Stimulated activated naive CD8-positive, alpha-beta T cell treated with anti-CD3 and anti-CD28 coated beads, Interleukin-15, amount 100 ng/mL, for 72 hours (primary cell): ENCODE measurements at places on chromosomes 11 and 22.

GRCh38 chr11:1807264-1807995, 27.4 kb upstream of the SYT8 start:
- no peak for DNase-seq

- DNase-seq = peak; percentile 20
These were observed 38.2 kb downstream of the PITPNB start for GRCh38 chr22:27880778-27881394.

- DNase-seq = no peak
These were observed 703.0 kb downstream of the JRKL start for GRCh38 chr11:97092823-97093222.

GRCh38 chr11:122795307-122795706, 43.0 kb upstream of the CRTAM start:
- DNase-seq = no peak

- DNase-seq = no peak
These were observed 44.2 kb downstream of the CERK start for GRCh38 chr22:46693634-46694415.

DNA sequence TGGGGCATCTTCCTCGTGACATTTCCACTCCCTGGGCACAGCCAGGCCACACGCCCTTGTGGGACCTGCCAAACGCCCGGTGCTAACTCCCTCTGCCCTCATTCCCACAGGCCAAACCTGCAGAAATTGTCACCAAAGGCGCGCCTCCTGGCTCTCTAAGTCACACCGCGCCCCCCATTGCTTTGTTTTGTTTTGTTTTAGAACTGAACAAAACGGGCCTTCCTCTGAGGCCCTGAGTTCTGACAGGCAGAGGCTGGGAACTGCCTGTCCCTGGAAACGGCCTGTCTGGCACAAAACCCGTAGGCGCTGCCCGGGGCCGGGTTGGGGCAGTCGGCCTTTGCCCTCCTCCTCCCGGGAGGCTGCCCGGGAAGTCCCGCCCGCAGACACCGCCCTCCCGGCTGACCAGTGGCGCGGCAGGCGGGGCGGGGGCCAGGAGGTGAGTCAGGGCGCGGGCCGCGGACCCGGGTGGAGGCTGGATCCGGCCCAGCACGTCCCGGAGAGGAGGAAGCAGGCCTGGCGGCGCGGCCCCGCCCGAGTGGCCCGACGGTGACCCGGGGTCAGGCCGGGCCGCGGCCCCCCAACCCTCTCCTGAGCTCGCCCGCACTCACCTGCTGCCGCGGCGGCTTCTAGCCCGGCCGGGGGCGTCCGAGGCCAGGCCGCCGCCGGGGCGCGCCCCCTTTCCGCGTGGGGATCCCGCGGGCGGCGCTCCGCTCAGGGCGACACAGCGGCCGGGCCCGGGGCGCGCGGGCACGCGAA, 465 bp downstream of the SUN2 start:
- DNase-seq = peak; percentile 70

- DNase-seq = no peak
These were observed 68.6 kb upstream of the CCND1 start for GRCh38 chr11:69572233-69572860.

DNA sequence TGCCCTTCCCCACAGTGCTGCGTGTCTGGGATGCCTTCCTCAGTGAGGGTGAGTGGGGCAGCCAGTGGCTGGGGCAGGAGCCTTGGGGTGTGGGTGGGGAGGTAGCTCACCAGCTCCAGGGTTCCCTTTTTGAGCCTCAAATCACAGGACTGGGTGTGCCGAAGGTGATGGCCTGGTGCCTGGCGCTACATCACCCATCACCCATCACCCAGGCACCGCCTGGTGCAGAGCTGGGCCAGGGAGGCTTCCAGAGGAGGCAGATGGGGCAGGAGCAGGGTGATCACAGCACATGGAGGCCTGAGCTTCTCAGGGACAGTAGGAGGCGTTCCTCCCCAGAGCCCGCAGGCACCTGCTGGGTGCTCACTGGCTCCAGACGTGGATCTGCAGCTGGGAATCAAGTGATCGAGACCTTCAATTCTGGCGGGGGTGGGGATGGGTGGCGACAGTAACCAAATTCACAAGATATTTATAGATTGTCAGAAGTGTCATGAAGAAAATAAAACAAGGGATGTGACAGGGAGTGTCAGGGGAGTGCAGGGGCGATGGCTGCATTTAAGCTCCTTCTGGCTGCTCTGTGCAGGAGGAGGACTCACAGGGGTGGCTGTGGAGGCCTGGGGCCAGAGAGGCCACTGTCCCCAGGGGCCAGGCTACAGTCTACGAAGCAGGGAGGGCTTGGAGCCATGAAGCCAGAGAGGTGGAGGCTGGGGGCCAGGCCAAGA, 3.2 kb downstream of the TBC1D10C start:
- DNase-seq = no peak

DNA sequence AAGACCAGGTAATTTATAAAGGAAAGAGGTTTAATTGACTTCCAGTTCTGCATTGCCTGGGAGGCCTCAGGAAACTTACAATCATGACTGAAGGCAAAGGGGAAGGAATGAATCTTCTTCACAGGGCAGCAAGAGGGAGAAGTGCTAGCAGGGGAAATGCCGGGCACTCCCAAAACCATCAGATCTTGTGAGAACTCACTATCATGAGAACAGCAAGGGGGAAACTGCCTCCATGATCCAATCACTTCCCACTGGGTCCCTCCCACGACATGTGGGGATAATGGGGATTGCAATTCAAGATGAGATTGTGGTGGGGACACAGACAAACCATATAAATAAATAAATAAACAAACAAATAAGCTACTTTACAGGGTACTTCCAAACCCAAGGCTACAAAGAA, 28.8 kb upstream of the EXPH5 start:
- no peak for DNase-seq

DNA sequence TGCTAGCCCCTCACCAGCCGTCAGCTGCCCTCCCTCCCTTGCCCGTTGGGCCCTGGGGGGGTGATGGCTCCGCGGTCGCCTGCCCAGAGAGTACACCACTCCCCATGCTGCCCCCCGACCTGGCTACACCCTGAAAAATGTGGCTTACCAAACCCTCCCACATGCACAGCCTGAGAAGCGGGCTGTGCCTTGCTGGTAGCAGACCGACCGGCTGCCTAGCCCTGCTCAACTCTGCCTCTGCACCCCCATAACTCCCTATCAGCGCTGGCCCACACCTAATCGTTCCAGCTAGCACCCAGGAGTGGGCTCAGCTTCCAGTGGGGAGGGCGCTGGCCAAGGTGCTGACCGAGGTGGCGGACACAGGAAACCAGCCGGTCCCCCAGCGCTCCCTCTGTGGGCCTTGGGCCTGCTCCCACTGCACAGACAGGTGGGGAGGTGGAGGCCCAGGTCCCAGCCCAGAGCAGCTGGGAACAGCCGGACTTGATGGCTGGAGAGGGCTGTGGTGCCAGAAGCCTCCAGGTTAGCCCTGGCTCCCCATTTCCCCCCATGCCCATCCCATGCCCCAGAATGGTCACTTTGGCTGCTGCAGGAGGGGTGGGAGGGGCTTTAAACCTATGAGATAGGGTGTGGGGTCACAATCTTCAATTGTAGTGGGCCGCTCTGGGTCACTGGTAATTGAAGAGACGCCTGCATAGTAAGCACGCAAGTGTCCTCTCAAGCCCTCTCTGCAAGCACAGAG, 32.1 kb upstream of the PRODH start:
- DNase-seq = no peak

- DNase-seq = no peak
These were observed 15.3 kb downstream of the RTL6 start for GRCh38 chr22:44482776-44483175.

- no peak for DNase-seq
These were observed 1130.4 kb downstream of the LRRC4C start for GRCh38 chr11:40328890-40329614.

GRCh38 chr22:22228921-22229320, 15.7 kb upstream of the VPREB1 start:
- no peak for DNase-seq

GRCh38 chr11:84384731-84385130, 1098.6 kb upstream of the CCDC90B start:
- DNase-seq = peak; percentile 13

DNA sequence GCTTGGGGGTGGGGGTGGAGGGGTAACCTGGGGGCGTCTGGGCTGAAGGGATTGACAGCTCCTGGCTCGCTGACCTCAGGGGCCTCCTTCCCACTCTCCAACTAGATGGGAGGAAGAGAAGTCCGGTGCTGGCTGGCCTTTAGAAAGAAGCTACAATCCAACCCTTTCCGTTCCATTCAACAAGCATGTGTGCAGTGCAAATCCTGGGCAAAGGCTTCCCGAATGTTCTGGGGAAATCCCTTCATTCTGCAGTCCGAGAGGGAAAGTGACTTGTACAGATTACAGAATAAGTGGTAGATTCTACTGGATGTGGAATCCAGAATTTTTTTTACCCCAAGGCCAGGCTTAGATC, 149.9 kb downstream of the FEZ1 start:
- DNase-seq = no peak

- DNase-seq = no peak
These were observed 599 bp upstream of the PPP2R1B start for GRCh38 chr11:111766834-111767142.

DNA sequence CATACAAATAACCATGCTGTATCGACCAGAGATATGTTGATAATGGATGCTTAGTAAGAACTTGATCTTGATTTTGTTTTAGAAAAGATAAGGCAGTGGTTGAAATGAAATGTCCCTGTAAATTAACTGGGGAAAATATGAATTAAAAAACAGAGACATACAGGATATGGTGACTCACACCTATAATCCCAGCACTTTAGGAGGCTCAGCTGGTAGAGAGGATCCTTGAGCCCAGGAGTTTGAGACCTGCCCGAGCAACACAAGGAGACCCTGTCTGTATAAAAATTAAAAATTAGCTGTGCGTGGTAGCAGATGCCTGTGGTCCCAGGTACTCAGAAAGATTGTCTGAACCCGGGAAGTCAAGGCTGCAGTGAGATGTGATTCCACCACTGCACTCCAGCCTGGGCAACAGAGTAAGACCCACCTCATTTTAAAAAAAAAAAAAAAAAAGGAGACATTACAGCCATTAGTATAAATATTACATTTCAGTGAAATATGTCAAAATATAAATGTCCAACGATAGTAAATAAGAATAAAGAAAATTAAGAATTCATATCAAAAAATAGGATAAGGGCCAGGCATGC, 4.6 kb downstream of the PICALM start:
- DNase-seq = no peak

DNA sequence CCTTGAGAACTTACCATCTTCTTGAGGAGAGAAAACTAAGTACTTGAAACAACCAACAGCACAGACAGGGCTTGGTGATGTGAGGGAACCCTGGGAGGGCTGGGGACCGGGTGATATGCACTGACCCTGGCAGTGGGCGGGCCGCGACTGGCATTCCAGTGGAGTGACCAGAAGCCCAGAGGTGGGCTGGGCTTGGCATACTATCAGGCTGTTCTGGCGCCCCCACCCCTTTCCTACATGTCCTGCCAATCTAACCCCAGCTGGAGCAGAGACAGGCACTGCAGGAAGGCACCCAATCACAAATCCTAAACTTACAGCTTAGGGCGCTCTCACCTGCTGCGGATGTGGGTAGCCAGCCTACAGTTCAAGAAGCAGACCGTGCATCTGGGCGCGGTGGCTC, 54.0 kb upstream of the GCAT start:
- no peak for DNase-seq

DNA sequence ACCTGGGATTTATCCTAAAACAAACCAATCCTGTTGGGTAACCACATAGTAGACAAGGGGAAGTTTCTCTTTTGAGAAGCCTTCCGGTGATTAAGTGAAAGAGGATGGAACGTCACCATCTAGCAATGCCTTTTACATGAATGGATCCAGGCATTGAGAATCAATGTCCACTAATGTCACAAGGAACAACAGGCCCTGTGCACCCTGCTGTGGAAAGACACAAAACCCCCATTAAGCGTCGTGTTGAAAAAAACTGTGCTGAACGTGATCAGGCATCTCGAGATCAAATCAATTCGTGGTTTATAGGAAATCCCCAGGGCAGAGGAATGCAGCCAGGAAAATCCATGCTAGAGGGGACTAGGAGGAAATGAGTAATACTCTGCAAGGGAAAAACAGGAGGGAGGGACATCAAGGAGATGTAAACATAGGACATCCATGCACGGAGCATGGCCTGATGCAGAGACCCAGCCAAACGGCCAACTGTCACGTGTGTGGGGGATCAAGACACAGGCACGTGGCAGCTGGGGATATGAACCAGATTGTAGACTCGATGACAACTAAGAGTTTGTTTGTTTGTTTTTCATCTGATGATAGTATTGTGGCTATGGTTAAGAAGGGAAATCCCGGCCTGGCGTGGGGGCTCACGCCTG, 38.6 kb upstream of the CARS1 start:
- DNase-seq = no peak

GRCh38 chr22:30574997-30575671, 669 bp upstream of the GAL3ST1 start:
- no peak for DNase-seq

DNA sequence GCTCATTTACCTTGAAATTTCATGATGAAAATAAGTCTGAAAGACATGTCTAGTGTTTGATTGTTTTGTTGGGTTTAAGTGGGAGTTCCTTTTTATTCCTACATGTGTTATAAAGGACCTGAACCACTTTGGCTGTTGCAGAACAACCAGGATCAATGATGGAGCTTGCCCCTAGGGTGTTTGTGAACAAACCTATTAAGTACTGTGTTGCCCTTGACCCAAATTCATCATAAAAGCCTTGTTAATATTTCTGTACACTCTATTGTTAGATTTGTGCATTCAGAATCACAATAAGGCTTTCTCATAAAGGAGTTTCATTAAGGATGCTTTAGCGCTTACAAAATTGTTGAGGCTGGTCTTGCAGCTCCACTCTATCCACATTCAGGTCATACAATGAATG, 452.6 kb downstream of the NELL1 start:
- no peak for DNase-seq

DNA sequence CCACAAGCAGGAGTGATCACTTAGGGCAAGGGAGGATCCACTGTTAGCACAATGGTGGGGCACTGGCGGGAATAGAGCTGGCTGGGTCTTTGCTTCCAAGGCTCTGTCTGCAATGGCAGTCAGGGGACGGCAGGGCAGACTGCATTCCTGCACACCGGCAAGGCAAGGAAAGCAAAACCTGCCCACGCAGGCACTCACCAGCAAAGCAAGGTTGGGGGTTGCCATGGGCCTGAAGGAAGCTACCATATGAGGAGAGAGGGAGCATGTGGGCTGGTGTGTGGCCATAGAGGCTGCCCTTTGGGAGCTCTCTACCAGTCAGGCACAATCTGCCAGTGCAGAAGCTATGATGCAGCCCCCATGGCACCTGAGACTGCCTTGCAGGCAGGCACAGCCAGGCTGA, 33.2 kb downstream of the OR8B12 start:
- no peak for DNase-seq

GRCh38 chr22:30803679-30804078, 109.0 kb downstream of the OSBP2 start:
- no peak for DNase-seq
